ENCODE measurements at places on chromosomes 5 and 9.
A peak's percentile ranks its signal among the peaks of the same experiment; 100 is the strongest.

DNA sequence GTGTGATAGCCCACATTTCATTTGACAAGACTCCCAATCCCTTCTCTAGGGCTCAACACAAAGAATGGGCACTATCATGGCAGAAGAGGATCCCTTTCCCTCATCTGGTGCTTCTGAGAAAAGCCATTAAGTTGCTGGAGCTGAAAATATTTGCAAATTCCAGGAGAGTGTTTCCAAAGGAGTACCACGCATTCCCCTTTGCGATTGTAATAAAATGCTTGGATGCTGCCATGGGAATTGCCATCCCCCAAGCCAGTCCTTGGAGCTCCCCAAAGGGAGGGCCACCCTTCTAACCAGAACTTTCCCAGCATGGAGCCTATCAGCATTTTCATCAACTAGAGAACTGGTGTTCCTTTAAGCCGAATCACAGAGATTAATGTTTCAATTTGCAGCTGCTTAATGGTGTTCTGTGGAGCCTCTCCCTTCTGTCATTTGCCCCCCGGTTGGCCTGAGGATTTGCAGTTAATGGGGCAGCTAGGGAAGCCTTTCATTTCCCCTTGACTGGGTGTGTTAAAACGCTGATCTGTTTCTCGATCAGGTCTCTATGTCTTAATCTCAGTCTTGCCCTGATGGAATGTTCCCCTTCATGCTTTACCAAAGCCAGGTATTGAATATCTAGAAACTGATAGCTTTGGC, 133.0 kb downstream of the ENC1 start:
- DNase-seq: no peak

DNA sequence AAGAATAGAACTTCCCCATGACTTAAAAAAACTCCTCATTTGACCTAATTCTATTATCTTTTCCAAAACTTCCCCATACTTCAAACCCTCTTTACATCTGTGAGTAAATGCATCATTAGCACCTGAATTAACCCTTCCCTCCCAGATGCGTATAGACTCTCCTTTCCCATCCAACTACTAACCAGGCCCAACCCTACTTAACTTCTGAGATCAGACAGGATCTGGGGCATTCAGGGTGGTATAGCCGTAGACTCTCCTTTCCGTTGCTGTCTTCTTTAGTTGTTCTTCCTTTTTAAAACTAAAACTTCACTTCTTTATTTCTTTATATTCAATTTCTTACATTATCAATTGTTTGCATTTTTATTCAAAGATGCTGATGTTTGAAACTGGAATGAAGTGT, 165.2 kb downstream of the SLCO4C1 start:
- no peak for DNase-seq

DNA sequence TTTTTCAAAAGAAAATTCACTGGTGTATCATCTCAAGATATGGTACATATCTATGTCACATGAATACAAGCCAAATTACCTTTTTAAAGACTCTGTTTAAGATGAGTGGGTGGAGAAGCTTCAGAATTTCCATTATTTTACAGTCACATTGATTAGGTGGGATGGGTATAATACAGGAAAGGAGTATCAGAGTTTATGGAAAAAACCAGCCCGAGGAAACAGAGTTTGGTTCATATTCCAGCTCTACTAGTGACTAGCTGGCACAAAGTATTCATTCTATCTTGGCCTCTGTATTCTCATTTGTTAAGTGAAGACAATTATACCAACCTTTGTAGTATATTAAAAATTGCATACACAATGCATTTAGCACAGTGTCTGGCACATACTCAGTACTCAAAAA, 46.5 kb upstream of the CDK5RAP2 start:
- no peak for DNase-seq

- DNase-seq: no peak
Observed at GRCh38 chr9:134178768-134179551, 14.6 kb upstream of the RNU6ATAC start.

- no peak for DNase-seq
Observed at GRCh38 chr5:74357827-74358226, 282.7 kb downstream of the ENC1 start.

GRCh38 chr5:171750311-171750788, 35.3 kb upstream of the SMIM23 start:
- no peak for DNase-seq

GRCh38 chr9:133845440-133845839, 107.3 kb upstream of the SARDH start:
- no peak for DNase-seq

- DNase-seq: no peak
Observed at GRCh38 chr5:111829701-111830100, 72.7 kb upstream of the NREP start.

DNA sequence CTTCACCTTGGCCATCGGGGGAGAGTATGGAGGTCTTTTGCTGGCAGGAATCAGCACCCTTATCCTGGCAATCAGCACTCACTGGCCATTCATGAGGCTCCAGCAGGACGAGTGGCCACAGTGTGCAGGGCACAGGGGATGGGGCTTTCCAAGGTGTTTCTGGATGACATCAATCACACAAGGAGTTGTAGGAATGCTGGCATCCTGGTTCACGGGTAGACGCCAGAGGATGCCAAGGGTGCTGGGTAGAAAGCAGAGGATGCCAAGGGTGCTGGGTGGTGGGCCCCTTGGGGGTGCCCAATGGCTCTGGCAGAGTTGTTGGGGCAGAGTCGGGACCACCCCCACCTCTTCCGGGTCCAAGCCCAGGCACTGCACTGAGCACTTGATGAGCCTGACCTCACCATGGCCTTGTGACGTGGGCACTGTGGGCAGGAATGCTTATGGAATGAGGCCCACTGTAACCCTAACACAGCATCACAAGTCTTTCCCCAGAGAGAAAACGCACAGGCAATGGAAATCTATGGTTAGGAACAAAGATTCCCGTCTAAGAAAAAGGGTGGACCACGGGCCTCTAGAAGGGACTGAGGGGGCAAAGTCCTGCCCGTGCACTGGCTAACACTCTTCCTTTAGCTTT, 29.1 kb downstream of the CEL start:
- no peak for DNase-seq

DNA sequence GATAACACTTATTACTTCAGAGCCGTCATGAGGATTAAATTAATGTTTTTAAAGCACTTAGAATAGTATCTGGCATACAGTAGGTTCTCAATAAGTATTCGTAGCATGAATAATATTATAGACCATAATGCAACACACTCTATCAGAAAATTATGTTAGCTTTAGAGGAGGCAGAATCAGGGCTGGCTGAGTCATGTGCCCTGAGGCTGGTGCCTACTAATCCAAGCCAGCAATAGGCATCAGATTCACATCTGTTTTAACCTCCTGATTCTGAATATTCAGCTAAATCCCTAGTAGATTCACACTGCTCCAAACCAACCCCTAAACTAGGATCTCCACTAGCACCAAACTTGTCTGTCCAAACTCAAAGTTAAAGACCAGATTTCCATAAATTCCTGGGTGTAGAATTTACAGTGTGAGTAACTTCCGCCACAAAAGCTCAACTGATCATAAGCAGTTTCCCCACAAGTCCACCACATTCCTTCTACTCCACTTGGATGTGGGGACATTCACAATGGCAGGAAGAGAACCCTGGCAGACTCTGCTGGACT, 170.0 kb upstream of the DAPK1 start:
- no peak for DNase-seq

DNA sequence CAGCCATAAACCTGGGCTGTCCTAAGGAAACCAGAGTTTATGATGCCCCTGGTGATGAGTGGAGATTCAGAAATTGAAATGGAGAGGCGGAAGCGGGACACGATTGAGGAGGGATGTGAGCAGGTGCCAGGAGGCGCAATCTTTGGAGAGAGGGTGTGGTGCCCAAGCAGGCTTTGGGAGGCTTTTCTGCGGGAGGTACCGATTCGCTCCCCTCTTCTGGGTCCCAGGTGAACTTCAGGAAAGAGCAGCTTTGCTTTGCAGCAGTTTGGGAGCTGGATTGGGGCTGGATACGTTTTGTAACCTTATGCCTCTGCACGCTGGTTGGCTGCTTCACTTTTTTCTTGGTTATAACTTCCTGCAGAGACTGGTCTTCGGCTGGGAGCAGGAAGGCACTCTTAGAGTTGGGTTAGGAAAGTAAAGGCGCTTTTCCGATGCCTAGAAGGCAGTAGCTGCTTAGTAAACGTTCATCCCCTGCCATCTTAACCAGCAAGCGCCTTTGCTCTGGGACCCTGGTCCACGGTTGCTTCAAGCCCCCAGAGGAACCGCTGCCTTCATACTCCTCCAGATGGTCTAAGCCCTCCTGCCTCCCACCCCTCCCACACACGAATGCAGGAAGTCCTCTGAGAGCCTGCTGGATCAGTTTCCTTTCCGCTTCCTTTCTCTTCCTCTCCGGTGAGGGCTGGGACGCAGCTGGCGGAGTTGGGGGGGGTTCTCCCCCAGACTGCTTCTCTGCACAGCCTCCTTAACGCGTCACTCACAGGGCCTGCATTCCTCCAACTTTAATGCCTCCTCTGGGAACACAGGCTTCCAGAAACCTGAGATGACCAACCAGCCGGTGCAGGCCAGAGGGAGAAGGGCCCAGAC, 15.2 kb upstream of the NEK6 start:
- no peak for DNase-seq

- no peak for DNase-seq
Observed at GRCh38 chr9:117682955-117683710, 21.1 kb upstream of the TLR4 start.

DNA sequence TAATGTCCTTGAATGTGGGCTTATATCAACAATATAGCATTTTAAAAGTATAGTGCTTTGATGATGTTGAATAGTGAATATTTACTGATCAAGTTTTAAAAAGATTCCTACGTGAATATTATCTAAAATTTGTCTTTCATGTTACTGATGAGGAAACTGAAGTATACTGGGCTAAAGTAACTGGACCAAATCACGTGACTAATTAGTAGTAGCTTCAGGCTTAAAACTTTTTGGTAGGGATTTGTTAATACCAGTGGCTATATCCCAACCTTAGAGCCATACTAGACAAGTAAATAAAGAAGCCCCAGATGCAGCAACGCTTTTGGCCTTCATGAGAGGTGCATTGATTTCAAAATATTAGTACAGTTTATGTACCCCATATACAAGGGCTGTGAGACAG, 152.1 kb upstream of the EDIL3 start:
- DNase-seq: no peak

- no peak for DNase-seq
Observed at GRCh38 chr9:18361646-18362045, 112.3 kb upstream of the ADAMTSL1 start.

GRCh38 chr5:124102486-124102885, 590.5 kb downstream of the CSNK1G3 start:
- DNase-seq: no peak

GRCh38 chr5:157874861-157875260, 15.9 kb upstream of the CLINT1 start:
- DNase-seq: no peak

DNA sequence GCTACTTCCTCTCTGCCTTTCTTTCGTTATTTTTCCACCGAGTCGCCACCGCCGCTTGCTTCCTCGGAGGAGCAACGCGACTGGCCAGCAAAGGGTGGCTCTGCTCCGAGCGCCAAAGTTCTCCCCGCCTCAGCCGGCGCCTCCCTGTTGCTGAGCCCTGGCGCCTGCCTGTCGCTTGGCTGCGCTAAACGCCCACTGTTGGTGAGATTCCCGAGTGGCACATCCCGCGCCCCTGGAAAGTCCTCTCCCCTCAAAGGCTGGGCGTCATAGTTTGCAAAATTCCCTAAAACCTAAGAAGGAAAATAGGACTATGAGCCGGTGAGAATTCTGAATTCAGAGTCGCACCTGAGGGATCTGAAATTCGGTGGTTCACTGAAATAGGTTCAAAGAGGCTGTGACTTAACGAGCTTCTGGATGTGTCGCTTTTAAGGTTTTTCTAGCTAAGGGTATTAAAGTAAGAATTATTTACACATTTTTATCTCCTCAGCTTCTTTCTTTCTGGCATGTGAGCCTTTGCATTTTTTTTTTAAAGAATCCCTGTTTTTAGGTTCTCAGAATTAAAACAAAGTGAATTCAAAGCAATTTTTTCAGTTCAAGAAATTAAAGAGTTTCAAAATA, at the start of gene GRIN3A:
GRIN3A (minus strand) TSS at position 82 of the 618 bp plus-strand sequence. CDS start 668 bp downstream, outside the sequence.
- DNase-seq: no peak

DNA sequence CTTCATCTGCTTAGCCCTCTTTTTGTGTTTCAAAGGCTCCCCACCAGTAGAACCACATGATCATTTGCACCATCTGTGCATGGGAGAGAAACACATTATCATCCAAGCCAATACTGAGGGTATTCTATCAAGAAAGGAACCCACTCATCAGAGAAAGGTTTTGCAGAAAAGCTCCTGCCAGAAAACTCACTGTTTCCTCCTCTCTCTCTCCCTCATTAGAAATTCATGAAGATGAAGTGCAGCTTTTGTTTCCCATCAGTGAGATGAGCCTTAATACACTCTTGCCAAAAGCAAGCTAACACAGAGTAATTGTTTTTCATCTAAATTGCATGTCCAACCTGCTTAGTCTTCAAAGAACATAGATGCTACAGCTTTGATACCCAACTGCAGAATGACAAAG, 142.4 kb upstream of the GRAMD2B start:
- no peak for DNase-seq

GRCh38 chr5:94111209-94112004, 370.0 kb upstream of the POU5F2 start:
- DNase-seq: peak; percentile 81

- DNase-seq: no peak
Observed at GRCh38 chr9:20117986-20118385, 329.1 kb upstream of the SLC24A2 start.

DNA sequence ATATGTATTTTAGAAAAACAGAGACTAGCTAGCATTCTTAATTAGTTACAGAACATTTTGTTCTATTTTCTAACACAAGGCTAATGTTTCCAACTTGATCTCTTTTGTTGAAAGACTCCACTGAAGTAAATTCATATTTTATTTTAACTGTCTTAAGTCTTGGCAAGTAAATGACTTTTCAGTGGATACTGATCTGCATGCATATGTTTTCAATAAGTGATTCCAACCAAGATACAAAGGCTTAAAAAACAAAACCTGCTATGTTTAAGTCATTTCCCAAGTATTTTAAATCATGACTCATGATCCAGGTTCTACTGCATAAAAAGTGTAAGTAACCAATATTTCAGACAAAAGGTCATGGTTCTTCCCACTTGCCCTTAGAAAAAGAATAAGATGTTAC, 5.7 kb downstream of the CDO1 start:
- no peak for DNase-seq

DNA sequence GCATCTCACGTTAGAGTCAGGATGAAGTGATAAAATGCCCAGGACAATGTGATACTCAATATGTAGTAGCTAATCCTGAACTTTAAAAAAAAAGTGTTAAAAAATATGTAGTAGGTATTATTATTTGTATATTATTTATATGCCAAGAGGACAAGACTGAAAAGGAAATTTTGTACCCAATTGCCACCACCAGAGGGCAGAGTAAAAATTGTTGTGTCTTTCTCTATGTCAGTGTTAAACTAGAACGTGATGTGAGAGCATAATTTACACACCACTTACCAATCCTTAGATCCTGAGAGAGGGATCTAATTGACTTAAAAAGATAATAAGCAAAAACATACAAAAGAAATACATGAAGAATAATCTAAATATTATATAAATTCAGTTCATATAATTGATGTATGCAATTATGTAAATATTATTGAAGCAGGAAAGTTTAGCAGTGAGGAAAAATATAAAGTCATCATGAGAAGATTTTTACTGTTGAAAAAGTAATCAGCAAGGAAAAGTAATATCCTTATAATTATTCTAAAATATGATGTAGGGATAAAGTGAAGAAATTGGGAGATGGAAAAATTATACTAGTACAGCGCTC, 288.9 kb downstream of the RAB3C start:
- DNase-seq: peak; percentile 44

GRCh38 chr5:60763061-60763460, 63.1 kb upstream of the DEPDC1B start:
- DNase-seq: no peak

GRCh38 chr9:20823051-20823450, 139.0 kb downstream of the FOCAD start:
- DNase-seq: no peak

All from thymus (tissue), 14 donors.